ENCODE measurements at places on chromosomes 4 and X. TPM values are rescaled to one million over a fixed set of nuclear protein-coding genes. Genes with fewer than 3 reads are reported as not detected.

The SCOC gene
- 46.4 TPM for total RNA-seq

The CFAP99 gene
- total RNA-seq: not detected

The HSFX1 gene
- not detected for total RNA-seq

The PRDM8 gene
- 3.6 TPM for total RNA-seq

The HELT gene
- total RNA-seq: not detected

The IL1RAPL1 gene
- total RNA-seq: not detected

The PRKX gene
- 28.1 TPM for total RNA-seq

- no peak for DNase-seq
Measured at GRCh38 chrX:41666251-41666650, 22.5 kb upstream of the GPR34 start.

GRCh38 chr4:147901388-147901787 is 169.5 kb downstream of the ARHGAP10 start:
- DNase-seq: no peak

DNA sequence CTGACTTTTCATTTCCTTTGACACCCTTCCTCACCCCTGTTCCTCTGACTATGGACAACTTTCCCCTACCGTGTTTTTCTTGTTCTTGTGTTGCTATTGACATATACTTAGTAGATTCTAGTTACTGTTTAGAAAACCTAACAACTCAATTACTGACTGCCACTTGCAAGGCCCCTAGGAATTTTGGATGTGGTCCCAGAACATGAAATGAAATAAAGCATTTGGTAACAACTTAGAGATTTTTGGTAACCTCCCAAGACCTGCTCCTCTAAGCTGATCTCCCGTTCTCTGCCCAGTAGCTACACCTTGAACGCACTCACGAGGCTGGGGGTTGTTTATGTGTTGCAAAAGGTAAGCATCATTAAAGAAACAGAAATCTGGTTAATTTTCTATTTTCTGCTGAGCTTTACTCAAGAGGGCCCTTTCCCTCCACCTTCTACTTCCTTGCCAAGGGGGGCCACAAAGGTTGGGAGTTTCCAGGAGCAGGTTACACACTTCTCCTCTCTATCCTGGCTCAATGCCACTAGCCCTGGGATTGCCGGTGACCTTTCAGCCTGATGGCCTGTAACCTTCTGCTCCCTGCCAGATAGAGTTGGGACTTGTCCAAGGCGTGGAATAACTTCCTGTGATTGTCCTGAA is 20.5 kb downstream of the GAB3 start:
- DNase-seq: peak; percentile 33

- no peak for DNase-seq
Measured at GRCh38 chr4:152421576-152421975, 114.3 kb downstream of the FBXW7 start.

DNA sequence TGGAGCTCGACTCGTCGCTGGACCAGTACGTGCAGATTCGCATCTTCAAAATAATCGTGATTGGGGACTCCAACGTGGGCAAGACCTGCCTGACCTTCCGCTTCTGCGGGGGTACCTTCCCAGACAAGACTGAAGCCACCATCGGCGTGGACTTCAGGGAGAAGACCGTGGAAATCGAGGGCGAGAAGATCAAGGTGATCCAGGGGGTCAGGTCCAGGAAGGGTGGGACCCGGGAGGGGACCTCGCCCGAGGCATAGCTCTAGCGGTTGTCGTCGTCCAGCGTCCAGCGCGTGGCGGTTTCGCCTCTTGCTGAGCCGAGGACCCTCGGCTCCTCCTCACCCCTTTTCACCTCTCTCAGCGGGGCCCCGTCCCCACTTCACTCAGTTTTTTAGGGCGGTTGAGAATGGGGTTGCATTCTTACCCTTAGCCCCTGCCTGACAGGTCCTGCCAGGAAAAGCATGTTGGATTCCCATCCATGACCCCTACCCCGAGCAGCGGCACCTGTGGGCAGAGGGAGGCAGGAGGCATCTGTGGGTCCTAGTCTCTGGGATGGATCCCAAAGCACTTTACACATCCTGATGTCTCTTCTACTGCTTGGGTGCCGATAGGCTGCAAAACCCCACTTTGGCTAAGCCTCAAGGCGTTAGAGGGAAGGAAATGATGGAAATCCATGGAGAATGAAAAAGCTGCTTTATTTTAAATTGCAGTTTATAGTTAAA is 524 bp downstream of the RAB33A start:
- DNase-seq: no peak

DNA sequence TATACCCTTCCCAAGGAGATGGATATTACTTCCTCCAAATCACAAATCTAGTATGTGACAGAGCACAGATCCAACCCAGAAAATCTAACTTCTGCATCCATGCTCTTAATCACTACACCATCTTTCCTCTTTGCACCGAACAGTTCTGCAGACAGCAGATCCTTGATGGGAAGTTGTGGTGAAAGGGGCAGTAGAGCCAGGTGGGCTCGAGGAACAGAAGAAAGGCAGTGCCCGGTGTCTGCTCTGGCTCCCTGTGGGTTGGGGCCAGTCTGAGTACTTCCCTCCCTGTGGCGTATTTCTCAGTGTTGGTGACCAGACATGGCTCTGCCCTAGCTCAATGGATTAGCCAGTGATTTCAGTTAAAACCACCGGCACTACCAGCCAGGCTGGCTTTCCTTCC is 15.3 kb downstream of the HOPX start:
- DNase-seq: no peak

DNA sequence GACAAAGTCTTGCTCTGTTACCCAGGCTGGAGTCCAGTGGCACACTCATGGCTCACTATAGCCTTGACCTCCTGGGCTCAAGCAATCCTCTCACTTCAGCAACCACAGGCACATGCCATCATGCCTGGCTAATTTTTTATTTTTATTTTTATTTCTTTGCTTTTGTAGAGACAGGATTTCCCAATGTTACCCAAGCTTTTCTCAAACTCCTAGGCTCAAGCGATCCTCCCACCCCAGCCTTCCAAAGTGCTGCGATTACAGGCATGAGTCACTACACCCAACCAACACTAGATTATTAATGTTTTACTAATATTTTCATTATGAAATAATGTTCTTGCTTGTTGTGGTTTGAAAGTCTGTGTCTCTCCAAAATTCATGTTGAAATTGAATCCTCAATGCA is 5.2 kb upstream of the ACTRT1 start:
- DNase-seq: no peak

GRCh38 chr4:124945422-124945821 is 232.9 kb upstream of the ANKRD50 start:
- DNase-seq: no peak
